ENCODE measurements at places on chromosomes 2 and 18. TPM values are rescaled to one million over a fixed set of nuclear protein-coding genes. Genes with fewer than 3 reads are reported as not detected.

Gene PAX8
- 0.98 TPM for total RNA-seq

Gene NAGK
- total RNA-seq: 63.1 TPM

Gene GPR75
- total RNA-seq: 1.2 TPM

Gene COL4A4
- 2.0 TPM for total RNA-seq

Gene CMPK2
- 0.34 TPM for total RNA-seq

Gene VAMP5
- 0.16 TPM for total RNA-seq

Gene POU3F3
- total RNA-seq: not detected

Gene CCDC74B
- 6.4 TPM for total RNA-seq

Gene RAB27B
- total RNA-seq: 13.1 TPM

Gene NUP35
- total RNA-seq: 39.0 TPM

Gene CBLN2
- 0.05 TPM for total RNA-seq

Gene C2orf76
- total RNA-seq: 10.6 TPM

Gene ZDBF2
- 1.3 TPM for total RNA-seq

Gene REEP1
- 1.1 TPM for total RNA-seq

Gene WNT10A
- 0.10 TPM for total RNA-seq

Gene SATB2
- 2.7 TPM for total RNA-seq

Gene SYT4
- total RNA-seq: not detected

Gene M1AP
- total RNA-seq: not detected

Gene LYPD6
- total RNA-seq: 0.07 TPM

Gene GDF7
- 0.09 TPM for total RNA-seq

Gene FOXD4L1
- 0.35 TPM for total RNA-seq

Gene HOXD3
- total RNA-seq: 0.11 TPM
